ENCODE measurements at places on chromosomes 3 and 15. TPM values are rescaled to one million over a fixed set of nuclear protein-coding genes. Genes with fewer than 3 reads are reported as not detected.

DNA sequence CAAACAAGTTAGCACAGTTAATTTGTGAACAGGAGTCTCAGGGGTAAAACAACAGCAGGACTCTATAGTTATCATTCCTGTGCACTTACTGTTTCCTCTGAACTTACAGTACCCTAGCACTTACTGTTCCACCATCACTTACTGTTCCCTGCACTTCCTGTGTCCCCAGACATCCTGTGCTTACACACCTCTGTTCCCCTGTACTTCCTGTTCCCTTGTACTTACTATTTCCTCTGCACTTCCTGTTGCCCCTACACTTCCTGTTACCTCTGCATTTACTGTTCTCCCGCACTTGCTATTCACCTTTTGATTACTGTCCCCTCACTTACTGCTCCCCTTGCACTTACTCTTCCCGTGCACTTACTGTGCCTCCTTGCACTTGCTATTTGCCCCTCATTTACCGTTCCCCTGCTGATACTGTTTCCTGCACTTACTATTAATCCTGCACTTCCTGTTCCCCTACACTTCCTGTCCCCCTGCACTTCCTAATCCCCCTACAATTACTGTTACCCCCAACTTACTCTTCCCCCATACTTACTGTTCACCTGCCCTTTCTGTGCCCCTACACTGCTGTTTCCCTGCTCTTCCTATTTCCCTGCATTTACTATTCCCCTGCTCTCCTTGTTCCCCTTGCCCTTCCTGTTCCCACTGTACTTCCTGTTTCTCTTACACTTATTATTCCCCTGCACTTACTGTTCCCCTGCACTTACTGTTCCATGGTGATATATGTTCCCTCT lies 30.3 kb downstream of the TPRA1 start:
- no peak overlapping the region for H3K27ac ChIP-seq
- no peaks in the 10 kb centered on the region for H3K4me1 ChIP-seq
- H3K4me3 ChIP-seq: no peak overlapping the region

DNA sequence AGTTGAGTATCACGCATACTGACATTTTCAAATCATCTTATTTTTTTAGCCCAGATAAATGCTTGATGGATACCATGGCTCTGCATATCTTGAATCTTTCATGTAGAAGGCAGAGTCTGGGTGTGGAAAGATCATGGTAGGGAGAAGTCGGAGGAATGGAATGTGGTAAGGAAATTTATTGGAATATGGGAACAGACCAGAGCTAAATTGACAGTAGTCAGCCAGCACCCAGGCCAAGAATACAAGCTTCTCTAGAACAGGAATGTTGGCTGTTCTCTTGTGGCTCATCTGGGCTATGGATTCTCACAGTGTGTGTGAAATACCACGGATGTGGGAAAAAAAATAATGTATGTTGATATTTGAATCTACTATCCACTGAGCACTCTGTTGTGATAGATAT lies 305.7 kb upstream of the COL8A1 start:
- H3K27ac ChIP-seq: no peak overlapping the region
- H3K27me3 ChIP-seq: no peaks in the 10 kb centered on the region
- DNase-seq: no peak
- H3K4me1 ChIP-seq: no peaks in the 10 kb centered on the region

DNA sequence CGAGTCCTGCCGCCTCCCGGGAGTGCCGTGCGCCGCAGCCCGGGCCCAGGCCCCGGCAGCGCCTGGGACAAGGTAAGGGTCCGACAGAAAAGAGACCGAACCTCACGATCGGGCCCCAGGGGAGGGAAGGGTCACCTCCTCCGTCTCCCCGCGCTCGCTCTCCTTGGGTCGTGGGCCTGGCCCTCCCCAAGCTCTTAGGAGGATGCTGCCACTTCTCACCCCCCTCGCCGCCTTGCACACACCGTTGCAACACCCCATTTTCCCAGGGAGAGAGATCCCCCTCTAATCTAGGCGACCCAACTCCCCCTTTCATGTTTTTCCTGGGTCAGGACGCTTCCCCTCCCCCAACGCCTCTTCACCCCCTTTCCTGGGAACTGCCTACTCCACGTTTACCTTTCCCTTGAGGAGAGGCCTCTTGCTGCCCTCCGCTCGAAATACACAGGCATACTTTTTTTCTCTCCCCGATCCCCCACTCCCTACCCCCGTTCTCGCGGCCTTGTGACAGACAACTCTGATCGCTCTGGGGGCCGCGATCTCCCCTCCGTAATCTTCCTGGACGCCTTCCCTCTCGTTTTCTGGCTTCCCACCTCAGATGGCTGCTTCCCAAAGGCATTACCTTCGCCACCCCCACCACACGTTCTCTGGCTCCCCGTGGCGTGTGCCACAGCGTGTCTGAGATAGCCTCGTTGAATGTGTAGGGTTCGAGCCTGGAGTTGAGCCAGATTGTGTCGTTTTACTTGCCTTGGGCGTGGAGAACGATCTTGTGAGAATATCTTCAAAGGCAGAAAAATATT lies 688 bp downstream of the SETD5 start:
- H3K27me3 ChIP-seq: no peaks in the 10 kb centered on the region
- H3K36me3 ChIP-seq: peaks cover 48% of the 10 kb centered on the region
- peak overlapping the region; percentile 99 for H3K4me3 ChIP-seq

DNA sequence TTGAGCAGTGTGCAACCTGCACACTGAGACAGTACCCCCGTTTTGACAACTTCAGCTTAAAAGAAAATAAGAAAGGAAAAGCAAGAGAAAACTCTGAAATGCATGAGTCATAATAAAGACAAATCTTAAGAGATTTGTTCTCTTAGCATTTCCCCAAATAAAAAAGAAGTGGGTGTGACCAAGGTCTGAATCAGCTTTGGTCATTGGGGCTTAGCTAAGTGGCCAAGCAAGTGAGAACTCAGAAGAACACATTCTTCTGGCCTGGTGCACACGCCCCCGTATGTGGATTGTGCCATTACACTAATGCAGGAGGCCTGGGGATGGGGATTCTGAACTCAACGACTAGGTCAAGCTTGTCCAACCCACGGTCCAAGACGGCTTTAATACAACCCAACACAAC lies 56.9 kb upstream of the PDZRN3 start:
- H3K36me3 ChIP-seq: no peaks in the 10 kb centered on the region
- H3K4me3 ChIP-seq: no peak overlapping the region
- no peak overlapping the region for H3K27ac ChIP-seq

GRCh38 chr3:97009427-97010019 lies 195.1 kb downstream of the EPHA6 start:
- H3K4me1 ChIP-seq: no peaks in the 10 kb centered on the region
- no peaks in the 10 kb centered on the region for H3K27me3 ChIP-seq
- no peak overlapping the region for H3K4me3 ChIP-seq
- DNase-seq: no peak

- H3K36me3 ChIP-seq: peaks cover 56% of the 10 kb centered on the region
- H3K4me1 ChIP-seq: no peaks in the 10 kb centered on the region
- no peak for DNase-seq
Measured at GRCh38 chr15:72585476-72586058, 68.9 kb upstream of the GOLGA6B start.

DNA sequence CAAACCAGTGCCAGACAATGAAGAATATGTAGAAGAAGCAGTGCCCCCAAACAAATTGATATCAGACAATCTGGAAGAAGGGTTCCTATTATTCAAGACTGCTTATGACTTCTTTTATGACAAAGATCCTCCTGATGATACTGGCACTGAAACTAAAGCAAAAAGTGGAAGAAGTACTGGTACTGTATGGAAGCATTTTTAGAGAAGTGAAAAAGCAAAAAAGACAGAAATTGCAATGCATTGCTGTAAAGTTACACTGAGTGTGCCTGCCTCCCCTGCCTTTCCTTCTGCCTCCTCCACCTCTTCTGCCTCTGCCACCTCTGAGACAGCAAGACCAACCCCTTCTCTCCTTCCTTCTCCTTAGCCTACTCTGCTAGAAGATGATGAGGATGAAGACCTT lies 167.6 kb downstream of the PLCL2 start:
- H3K36me3 ChIP-seq: peaks cover 66% of the 10 kb centered on the region
- no peak for DNase-seq
- no peak overlapping the region for H3K4me3 ChIP-seq
- peaks cover 27% of the 10 kb centered on the region for H3K4me1 ChIP-seq
- H3K27me3 ChIP-seq: no peaks in the 10 kb centered on the region
- H3K27ac ChIP-seq: no peak overlapping the region

GRCh38 chr15:71596672-71597071 lies 213.7 kb upstream of the NR2E3 start:
- H3K36me3 ChIP-seq: no peaks in the 10 kb centered on the region
- no peak overlapping the region for H3K27ac ChIP-seq
- H3K4me3 ChIP-seq: no peak overlapping the region
- no peaks in the 10 kb centered on the region for H3K4me1 ChIP-seq
- peaks cover 1% of the 10 kb centered on the region for H3K27me3 ChIP-seq

CPLX3 gene
- total RNA-seq: 0.22 TPM

NR2F2 gene
- not detected for total RNA-seq

All from activated B cell treated with CpG ODN at 0.5 μM for 24 hours (primary cell).